ENCODE measurements at places on chromosomes 16 and 17.

DNA sequence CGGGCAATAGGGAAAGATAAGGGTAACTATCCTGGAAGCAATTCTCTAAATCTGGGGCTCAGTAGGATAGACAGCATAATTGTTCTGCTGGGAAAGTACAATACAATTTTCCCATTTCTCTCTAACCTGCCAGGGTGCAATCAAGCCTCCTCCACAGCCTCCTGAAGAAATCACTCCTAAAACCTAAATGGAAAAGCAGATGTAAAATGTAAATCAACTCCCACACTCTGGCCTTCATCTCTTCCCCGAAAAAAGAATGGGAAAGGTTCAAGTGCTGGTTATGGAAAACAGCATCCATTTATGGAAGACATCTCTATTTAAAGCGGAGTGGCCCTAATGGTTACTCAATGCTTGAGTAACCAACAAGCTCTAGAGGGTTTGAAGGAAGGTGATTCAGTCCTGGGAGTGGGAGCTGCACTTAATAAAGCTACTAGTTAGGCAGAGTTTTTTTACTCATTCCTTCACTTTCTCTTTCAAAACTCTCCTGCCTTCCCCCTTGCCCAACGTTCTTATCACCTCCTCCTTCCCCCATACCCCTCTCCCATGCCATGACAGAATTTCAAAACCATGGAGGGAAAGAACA lies 5.1 kb downstream of the MMD start:
- DNase-seq: no peak

DNA sequence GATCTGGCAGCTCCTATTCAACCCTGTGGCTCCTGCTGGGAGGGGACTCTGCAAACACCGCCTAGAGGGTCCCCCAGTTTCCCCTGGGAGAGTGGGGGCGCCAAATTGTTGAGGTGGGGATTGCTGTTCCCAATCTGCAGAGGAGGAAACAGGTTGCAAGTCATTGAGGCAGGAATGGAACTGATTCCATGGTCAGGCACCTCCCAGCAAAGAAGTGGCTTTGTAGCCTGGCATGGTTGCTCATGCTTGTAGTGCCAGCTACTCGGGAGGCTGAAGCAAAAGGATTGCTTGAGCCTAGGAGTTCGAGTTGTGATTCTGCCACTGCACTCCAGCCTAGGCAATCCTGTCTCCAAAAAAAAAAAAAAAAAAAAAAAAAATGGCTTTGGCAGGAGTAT lies 198 bp upstream of the PYDC1 start:
- DNase-seq: no peak

- no peak for DNase-seq
Measured at GRCh38 chr17:12107905-12108304, 87.2 kb downstream of the MAP2K4 start.

DNA sequence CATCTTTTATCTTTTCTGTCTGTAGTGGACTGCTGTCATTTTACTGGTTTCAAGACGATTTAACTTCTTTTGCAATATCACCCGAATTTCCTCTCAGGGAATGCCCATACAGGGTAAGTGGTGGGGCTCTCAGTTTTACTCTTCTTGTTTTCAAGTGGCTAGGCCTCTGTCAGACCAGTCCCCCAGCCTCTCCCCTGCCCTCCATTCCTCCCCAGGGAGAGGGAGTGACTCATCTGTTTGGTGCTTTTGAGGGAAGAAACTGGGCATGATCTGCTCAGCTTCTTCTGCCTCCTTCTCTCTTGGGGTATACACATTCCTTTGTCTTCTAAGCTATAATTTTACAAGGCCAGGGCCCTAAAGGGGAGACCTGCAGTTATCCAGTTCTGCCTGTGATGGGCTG lies 332.0 kb downstream of the CBLN1 start:
- no peak for DNase-seq

DNA sequence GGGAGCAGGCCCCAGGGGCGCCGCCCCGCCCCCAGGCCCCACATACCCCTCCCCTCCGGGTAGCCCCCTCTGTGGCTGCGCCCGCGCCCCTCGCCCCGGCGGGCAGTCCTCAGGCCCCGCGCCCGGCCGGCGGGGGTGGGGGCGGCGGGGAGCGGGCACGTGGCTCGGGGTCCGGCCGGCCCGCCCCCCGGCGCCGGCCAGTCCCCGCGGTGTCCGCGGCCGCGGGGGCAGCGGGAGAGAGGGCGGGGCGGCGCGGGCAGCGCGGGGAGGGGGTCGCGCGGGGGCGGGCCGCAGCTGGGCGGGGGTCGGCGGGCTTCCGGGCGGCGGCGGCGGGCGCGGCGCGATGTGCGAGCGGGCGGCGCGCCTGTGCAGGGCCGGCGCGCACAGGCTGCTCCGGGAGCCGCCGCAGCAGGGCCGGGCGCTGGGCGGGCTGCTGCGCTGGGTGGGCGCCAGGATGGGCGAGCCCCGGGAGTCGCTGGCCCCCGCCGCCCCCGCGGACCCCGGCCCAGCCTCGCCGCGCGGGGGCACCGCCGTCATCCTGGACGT lies 335 bp downstream of the NECAB2 start:
- no peak for DNase-seq

GRCh38 chr17:1541367-1541904 lies 21.2 kb downstream of the PITPNA start:
- DNase-seq: no peak

DNA sequence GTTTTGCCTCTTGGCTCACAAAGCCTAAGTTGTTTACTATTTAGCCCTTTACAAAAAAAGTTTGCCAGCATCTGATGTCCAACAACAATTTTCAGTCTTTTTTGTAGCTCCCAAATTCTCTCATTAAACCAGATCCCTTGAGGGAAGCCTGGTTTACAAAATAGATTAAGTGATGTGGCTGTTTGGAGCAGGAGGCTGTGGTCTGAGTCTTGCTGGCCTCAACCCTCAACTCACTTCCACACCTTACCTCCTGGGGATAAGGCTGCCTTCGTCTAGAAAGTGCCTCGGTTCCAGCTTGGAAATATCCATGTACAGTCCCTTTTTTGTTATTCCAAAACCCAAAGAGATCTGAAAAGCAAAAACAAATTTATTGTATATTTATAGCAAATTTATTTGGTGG lies 138.4 kb downstream of the WWOX start:
- no peak for DNase-seq

GRCh38 chr17:5514976-5515375 lies 28.6 kb downstream of the MIS12 start:
- DNase-seq: no peak

DNA sequence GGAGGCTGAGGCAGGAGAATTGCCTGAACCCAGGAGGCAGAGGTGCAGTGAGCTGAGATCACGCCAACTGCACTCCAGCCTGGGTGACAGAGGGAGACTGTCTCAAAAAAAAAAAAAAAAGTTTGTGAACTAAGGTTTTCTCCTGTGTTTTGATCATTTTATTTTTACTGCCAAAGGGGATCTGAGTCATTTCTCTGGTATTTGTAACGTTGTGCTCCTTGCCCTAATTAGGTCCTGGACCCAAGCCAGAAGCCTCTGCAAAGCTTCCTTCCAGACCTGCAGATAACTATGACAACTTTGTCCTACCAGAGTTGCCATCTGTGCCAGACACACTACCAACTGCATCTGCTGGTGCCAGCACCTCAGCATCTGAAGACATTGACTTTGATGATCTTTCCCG lies 32.1 kb downstream of the IST1 start:
- DNase-seq: no peak

- no peak for DNase-seq
Measured at GRCh38 chr16:3472878-3473595, 22.3 kb downstream of the C16orf90 start.

GRCh38 chr17:77808686-77809425 lies 149.6 kb upstream of the TNRC6C start:
- no peak for DNase-seq

GRCh38 chr16:10641953-10642949 lies 52.5 kb downstream of the TEKT5 start:
- no peak for DNase-seq

DNA sequence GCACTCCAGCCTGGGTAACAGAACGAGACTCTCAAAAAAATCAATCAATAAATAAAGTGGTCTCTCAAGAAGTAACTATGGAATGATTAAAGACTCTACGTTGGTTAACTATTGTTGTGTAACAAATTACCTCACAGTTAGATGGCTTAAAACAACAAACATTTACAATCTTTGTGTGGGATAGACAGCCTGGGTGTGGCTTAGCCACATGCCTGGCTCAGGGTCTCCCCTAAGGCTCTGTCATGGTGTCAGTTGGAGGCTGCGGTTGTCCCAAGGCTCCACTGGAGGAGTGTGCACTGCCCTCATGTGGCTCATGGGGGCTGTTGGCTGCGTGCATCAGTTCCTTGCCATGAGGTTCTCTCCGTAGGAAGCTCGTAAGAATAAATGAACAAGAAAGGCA lies 294.5 kb downstream of the SNX29 start:
- no peak for DNase-seq

DNA sequence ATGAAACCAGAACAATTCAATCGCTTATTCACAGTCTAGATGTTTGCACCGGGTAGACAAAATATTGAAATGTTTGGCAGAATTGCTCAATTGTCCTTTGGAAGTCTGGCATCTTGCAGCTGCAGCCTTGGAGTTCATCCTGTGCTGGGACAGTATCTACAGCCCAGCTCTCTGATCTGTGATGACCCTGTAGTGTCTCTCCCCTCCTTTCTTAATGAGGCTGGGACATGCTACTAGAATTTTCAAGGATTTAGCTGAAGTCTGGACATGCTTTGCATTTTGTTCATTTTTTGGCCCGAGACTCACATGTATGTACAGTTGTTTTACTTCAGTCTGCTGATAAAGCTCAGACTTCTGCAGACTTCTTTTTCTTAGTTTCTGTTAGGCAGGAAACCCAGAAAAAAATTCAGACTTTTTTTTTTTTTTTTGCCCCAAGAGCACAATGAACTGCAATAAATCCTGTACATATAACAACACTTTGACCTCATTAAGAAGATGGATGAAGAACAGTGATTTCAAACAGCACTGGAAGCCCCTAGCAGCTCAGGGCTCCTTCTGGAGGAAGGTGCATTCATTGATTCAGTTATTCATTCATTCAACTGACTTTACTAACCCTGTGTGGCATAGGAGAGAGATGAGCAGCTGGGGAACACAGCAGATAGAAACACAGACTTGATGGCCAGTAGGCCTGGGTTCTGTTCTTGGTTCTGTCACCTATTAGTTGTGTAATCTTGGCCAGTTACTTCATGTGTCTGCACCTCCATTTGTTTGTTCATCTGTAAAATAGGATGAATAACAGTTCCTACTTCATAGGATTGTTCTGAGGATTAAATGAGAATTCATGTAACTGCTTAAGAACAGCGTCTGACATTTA lies 210.0 kb downstream of the MAP2K4 start:
- no peak for DNase-seq

DNA sequence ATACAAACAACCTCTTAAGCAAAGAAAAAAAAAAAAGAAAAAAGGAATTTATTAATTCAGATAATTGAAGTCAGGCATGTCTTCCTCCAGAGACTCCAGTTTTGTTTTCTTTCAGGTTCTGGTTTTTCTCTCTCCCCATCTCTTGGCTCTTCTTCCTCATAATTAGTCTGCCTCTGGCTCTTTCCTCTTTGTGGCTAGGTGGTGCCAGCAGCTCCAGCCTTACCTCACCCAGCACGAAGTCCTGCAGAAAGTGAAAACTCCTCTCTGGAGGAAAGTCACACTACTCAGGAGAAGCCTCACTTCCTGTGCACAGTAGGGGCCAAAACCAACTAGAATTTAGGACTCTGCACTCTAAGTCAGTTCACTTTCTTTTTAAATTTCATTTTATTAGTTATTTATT lies 10.3 kb upstream of the NFAT5 start:
- no peak for DNase-seq

DNA sequence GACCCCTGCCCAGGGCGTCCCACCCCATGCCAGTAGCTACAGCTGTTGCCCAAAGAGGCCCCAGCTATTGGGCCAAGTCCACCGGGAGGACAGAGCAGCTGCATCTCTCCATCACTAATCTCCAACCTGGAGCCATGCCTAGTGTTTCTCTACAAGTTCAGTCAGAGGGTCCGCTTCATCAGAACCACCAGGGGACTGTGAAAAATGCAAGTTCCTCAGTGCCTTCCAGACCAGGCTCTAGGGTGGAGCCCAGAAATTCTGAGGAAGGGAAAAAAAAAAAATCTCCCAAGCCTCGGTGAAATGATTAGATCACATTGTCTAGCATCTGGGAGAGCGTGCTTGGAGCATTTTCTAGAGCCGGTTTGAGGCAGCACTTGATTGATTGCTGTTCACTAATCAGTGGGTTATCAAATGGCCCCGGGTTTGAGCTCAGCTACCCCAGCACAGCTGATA lies 22.4 kb upstream of the HERPUD1 start:
- no peak for DNase-seq

- no peak for DNase-seq
Measured at GRCh38 chr16:57388359-57389086, 16.0 kb upstream of the CCL17 start.

- DNase-seq: no peak
Measured at GRCh38 chr16:3767333-3767986, 50.1 kb upstream of the TRAP1 start.

DNA sequence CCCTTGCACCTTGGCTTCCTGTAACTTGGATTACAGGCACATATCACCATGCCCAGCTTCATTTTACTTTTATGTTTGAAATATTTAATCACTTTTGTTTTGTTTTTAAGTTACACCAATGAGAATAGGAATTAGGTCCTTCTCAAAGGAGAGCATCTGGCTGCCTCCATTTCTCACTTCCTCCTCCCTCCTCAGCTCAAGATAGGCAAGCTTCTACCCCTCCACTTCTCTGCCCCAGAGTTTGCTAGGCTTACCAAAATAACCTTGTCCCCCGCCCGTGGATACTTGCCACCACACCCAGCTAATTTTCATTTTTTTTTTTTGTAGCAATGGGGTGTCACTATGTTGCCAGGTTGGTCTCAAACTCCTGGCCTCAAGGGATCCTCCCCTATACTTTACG lies 17.9 kb downstream of the GABARAPL2 start:
- DNase-seq: no peak

- no peak for DNase-seq
Measured at GRCh38 chr16:87163637-87164036, 153.6 kb downstream of the C16orf95 start.

- no peak for DNase-seq
Measured at GRCh38 chr16:14097182-14097959, 26.3 kb downstream of the MRTFB start.
